ENCODE measurements at places on chromosomes 1 and 21.

DNA sequence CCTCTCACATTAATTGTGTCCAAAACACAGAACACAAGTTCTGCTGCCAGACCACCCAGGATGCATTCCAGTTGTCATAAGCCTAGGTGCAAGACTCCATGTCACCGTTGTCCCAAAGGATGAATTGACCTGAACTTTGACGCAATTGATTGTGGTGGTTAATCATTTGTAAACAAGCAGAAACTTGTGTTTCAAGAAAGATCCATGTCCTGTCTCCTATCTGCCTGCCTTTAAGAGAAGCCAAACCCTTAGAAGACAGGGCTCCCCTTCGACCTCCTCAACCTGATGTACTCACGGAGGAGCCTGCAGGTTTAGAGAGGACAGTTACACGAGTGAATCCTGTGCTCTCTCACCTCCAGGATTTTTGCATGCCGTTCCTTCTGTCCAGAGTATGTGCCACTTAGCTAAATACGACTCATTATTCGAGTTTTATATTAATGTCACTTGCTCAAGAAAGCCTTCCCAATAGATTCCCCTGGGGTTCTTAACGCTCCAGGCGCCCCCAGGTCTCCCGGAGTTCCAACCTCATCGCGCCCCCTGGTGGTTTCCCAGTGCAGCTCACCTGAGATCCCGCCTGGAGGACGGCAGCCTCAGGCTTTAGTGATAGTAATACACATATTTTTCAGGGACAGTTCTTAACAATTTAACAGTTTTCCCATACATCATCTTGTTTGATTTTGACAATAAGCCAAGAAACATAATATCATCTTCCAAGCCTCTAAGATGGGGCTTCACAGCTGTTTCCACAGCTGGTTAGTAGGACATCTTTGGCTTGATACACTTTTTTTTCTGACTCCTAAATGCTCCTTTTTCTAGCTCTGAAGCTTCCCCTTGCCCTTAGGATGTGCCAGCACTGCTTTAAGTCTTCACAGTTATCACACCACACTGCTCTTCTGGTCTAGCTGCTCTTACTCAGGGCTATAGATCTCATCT is 2.4 kb upstream of the C8B start:
- DNase-seq, result no peak

DNA sequence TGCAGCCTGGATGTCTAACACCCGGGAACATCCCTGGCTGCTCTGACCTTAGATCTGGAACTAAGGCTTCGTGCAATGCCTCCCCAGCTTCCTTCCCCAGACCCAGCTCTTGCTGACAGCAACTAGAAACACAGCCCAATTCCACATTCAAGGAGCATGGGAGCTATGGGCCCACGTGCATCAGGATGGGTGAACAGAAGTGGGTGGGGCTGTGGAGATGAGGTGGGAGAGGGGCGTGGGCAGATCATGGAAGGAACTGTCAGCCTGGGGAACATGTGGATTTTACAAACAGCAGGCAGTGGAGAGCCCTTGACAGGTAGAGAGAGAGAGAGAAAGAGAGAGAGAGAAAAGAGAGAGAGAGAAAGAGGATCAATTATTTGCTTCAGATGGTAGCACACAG is 231.6 kb downstream of the MATN1 start:
- DNase-seq, result no peak

GRCh38 chr21:14673649-14674048 is 127.5 kb upstream of the SAMSN1 start:
- DNase-seq, result no peak

DNA sequence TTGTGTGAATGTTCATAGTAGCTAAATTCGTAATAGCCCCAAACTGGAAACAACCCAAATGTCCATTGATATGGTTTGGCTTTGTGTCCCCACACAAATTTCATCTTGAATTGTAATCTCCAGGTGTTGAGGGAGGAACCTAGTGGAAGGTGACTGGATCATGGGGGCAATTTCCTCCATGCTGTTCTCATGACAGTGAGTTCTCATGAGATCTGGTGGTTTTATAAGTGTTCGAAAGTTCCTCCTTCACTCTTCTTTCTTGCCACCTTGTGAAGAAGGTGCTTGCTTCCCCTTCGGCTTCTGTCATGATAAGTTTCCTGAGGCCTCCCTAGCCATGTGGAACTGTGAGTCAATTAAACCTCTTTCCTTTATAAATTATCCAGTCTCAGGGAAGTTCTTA is 11.3 kb downstream of the UBE2G2 start:
- no peak for DNase-seq

GRCh38 chr21:36232641-36233040 is 76.0 kb downstream of the DOP1B start:
- DNase-seq, result no peak

- no peak for DNase-seq
Measured at GRCh38 chr1:197920067-197920396, 2.9 kb downstream of the LHX9 start.

GRCh38 chr21:37146320-37147235 is 73.5 kb downstream of the TTC3 start:
- DNase-seq, result no peak

DNA sequence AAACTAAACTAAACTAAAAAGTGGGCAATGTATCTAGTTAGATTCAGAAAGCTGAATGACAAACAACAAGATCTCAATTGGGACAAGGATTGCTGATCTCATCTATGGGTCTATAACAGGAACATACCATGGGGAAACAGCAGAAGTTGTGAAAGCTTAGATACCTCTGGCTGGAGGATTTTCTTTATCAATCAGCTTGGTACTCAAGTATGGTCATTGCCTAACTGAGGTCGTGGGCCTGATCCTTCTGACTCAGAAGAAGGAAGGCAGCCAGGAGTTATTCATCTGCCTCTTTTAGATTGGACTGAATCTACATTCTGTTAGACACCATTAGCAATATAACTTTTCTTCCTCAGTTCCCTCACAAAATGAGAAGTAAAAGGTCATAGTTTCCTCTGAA is 39.7 kb downstream of the DNTTIP2 start:
- no peak for DNase-seq

- DNase-seq, result no peak
Measured at GRCh38 chr1:180232521-180233043, 2.5 kb downstream of the LHX4 start.

DNA sequence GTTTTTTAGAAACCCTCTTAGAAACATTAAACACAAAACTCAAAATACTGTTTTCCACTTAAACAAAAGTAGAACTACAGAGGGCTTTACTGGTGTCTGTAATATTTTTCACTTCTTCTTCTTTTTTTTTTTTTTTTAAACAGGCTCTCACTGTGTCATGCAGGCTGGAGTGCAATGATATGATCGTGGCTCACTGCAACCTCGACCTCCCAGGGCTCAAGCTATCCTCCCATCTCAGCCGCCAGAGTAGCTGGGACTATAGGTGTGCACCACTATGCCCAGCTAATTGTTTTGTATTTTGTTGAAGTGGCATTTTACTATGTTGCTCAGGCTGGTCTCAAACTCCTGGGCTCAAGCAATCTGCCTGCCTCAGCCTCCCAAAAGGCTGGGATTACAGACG is 194.8 kb downstream of the DAB1 start:
- DNase-seq, result no peak

GRCh38 chr1:156833603-156834002 is 17.0 kb upstream of the SH2D2A start:
- DNase-seq, result no peak

DNA sequence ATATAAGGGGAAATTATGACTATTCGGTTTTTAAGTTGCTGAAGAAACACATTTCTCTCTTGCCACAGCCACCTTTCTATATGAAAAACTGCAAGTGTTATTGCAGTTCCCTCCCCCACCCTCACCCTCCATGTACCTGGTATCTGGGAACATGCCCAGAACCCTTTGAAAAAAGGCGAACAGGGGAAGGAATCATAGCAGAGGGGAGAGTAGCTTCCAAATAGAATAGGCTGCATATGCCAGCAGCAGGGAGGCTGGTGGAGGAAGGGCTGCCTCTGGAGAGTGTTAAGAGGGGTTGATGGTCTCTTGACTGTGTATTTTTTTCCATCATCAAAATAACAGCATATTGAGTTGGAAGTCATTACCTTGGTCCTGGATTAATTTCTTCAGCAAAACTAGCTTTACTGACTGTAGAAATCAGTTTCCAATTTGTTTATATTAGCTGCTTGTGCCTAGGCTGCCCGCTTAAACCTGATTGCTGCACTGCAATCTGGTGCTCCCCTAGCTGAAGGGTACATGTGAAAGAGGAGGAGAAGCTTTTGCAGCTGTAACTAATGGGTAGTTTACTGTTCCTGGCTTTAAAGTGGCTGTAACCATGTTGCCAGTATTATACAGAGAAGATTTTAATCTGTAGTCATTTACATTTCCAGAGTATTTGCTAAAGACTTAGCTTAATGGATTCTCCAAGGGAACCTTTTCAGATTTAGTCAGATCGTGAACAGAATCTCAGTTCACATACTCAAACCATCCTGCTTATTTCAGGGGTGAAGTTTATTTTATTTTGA is 22.7 kb downstream of the AHCYL1 start:
- DNase-seq, result no peak

DNA sequence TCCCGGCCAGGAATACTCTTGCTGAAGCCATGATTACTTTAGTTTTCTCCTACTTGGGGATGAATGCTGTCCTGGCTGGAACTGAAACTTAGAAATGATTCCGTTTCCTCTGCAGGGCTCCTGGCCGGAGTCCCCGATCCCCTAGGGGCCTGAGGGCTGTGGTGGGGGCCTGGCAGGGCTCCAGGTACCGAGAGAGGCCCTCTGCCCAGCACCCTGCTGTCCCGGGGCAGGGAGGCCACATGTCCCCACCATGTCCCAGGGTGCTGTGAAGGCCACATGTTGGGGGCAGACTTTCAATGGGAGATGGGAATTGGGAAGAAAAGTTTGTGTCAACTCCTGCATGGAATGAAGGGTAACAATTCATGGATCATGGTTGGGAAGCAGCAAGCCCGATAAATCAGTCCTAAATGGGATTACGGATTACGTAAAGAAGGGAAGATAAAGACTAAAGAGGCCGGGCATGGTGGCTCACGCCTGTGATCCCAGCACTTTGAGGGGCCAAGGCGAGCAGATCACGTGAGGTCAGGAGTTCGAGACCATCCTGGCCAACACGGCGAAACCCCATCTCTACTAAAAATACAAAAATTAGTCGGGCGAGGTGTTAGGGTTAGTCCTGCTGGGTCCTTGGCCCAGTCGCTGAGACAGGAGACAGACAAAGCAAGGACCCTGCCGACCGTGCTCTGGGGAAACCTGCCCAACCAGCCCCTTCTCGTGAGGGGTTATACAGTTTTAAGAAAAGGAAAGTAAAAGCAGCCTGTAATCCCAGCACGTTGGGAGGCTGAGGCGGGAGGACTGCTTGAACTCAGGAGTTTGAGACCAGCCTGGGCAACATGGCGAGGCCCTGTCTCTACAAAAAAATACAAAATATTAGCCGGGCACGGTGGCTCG is 37.6 kb downstream of the MORN1 start:
- peak; percentile 4 for DNase-seq
